Cardiac muscle cell (in vitro differentiated cells and primary cell): ENCODE measurements at places on chromosomes 4 and X.

DNA sequence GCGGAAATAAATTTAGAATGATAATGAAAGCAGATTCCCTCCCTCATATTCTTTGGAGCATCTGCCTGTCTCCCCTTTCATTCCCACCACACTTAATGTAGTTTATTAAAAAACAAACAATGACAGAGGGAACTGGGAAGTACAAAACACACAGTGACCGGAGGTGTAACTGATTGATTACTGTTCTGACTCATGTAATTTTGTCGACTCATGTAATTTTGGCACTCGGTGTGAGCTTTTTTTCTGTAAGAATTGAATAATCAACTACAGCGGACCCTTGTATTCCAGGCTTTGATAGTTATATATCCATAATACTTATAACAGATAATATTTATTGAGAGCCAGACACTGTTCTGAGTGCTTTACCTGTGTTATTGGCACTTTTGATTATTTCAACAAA is 110.4 kb downstream of the PALLD start:
- H3K4me3 ChIP-seq: no peak overlapping the region
- no peak for DNase-seq
- no peaks in the 10 kb centered on the region for H3K36me3 ChIP-seq
- peak overlapping the region; percentile 8 for H3K27ac ChIP-seq

GRCh38 chr4:128480945-128481344 is 193.3 kb upstream of the PGRMC2 start:
- H3K27me3 ChIP-seq: no peaks in the 10 kb centered on the region
- no peak for DNase-seq
- H3K4me1 ChIP-seq: no peaks in the 10 kb centered on the region
- H3K36me3 ChIP-seq: no peaks in the 10 kb centered on the region
- no peak overlapping the region for H3K4me3 ChIP-seq

GRCh38 chr4:151745481-151746231 is 15.2 kb downstream of the GATB start:
- no peaks in the 10 kb centered on the region for H3K36me3 ChIP-seq
- no peak overlapping the region for H3K27ac ChIP-seq
- H3K4me3 ChIP-seq: no peak overlapping the region
- no peak for DNase-seq

DNA sequence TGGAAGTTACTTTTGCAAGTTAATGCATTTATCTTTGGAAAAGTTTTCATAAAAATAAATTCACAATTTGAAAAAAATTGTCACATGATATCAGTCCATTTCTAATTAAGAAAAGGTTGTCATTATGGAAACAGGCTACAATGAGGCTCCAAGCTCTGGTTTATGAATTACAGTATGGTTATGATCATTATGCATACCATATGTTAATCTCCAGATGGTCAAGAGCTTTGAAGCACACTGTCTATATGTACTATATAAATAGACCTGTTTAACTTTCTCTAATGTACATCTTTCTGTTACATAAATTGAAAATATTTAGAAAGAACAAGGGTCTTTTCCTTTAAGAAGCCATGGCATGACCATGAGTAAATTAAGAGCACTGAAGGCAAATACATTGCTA is 2338.8 kb downstream of the PCDH7 start:
- no peaks in the 10 kb centered on the region for H3K27me3 ChIP-seq
- no peak overlapping the region for H3K27ac ChIP-seq
- H3K4me1 ChIP-seq: peaks cover 27% of the 10 kb centered on the region
- no peaks in the 10 kb centered on the region for H3K36me3 ChIP-seq
- no peak overlapping the region for H3K4me3 ChIP-seq

GRCh38 chrX:51860679-51861078 is 32.7 kb upstream of the MAGED1 start:
- H3K4me3 ChIP-seq: no peak overlapping the region
- no peaks in the 10 kb centered on the region for H3K27me3 ChIP-seq
- no peak overlapping the region for H3K27ac ChIP-seq
- peak; percentile 37 for DNase-seq

- H3K27me3 ChIP-seq: no peaks in the 10 kb centered on the region
- H3K36me3 ChIP-seq: no peaks in the 10 kb centered on the region
- no peaks in the 10 kb centered on the region for H3K4me1 ChIP-seq
- H3K4me3 ChIP-seq: no peak overlapping the region
- DNase-seq: no peak
- no peak overlapping the region for H3K27ac ChIP-seq
Observed at GRCh38 chr4:1259966-1260365, 11.0 kb upstream of the CTBP1 start.

- H3K27ac ChIP-seq: no peak overlapping the region
- H3K27me3 ChIP-seq: no peaks in the 10 kb centered on the region
- H3K4me3 ChIP-seq: no peak overlapping the region
- DNase-seq: peak; percentile 64
Observed at GRCh38 chr4:147110473-147111367, 165.1 kb upstream of the TTC29 start.

DNA sequence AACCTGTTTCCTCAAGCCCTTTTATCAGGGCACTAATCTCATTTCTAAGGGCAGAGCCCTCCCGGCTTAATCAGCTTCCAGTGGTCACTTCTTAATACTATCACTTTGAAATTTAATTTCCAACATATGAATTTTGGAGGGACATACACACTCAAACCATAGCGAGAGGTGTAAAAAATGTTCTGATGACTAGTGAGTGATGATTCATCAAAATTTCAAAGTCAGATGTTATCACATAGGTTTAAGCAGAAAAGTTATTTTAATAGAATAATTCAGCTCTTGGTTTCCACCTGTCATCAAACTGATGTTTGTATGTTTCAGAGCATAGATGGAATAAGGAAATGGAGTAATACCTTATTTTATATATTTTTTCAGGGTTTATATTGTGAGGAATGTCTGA is 161.9 kb downstream of the TLL1 start:
- H3K4me3 ChIP-seq: no peak overlapping the region
- H3K4me1 ChIP-seq: no peaks in the 10 kb centered on the region
- H3K36me3 ChIP-seq: no peaks in the 10 kb centered on the region
- DNase-seq: no peak
- no peaks in the 10 kb centered on the region for H3K27me3 ChIP-seq

DNA sequence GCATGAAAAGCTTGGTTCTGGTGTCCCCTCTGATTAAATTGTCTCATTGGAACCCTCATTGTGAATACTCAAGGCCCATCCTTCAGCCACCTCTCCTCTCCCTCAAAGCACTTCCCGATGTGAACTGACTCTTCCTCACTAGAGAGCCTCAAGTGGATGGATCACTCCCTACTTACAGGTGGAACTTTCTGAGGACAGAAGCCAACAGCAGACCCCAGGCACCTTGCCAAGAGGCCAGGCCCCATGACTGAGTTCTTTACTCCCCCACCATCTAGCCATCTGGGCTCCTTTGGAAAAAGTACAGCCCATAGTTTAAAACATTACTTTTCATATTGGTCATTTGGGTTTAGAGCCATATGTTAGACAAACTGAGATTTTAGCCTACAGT is 224.1 kb downstream of the SHROOM3 start:
- DNase-seq: peak; percentile 10
- H3K4me1 ChIP-seq: peaks cover 12% of the 10 kb centered on the region
- H3K27me3 ChIP-seq: no peaks in the 10 kb centered on the region
- H3K27ac ChIP-seq: no peak overlapping the region
- no peaks in the 10 kb centered on the region for H3K36me3 ChIP-seq

- peak; percentile 78 for DNase-seq
- H3K27me3 ChIP-seq: no peaks in the 10 kb centered on the region
- no peaks in the 10 kb centered on the region for H3K36me3 ChIP-seq
- H3K27ac ChIP-seq: no peak overlapping the region
Observed at GRCh38 chr4:66572949-66573348, 902.7 kb upstream of the EPHA5 start.

GRCh38 chrX:11406109-11406765 is 113.0 kb downstream of the AMELX start:
- H3K27me3 ChIP-seq: no peaks in the 10 kb centered on the region
- H3K4me1 ChIP-seq: no peaks in the 10 kb centered on the region
- DNase-seq: no peak

GRCh38 chrX:63551856-63552255 is 200.7 kb upstream of the SPIN4 start:
- DNase-seq: no peak
- no peaks in the 10 kb centered on the region for H3K4me1 ChIP-seq
- no peaks in the 10 kb centered on the region for H3K36me3 ChIP-seq
